Ovary (tissue), 10 donors: ENCODE measurements at places on chromosomes 2 and 18. TPM values are rescaled to one million over a fixed set of nuclear protein-coding genes. Genes with fewer than 3 reads are reported as not detected.

DNA sequence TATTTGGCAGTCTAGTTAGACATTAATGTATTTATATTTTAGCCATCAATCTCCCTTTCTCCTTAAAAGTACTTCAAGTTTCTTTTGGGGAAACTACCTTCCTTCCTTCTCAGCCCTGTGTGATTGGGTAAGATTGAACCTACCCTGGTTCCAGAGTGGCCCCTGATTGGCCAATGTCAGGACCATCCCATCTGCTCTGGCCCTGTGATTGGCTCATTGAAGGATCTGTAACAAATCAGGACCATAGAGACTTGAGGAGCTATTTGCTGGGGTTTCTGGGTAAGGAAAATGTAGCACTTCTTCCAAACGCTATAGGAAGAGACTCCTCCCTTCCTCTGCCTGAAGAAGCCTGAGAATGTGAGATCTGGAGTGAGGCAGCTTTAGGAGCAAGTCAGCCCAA is 59.3 kb downstream of the AQP4 start:
- no peak overlapping the region for H3K4me3 ChIP-seq
- H3K27ac ChIP-seq = no peak overlapping the region
- DNase-seq = no peak
- no peaks in the 10 kb centered on the region for H3K27me3 ChIP-seq

DNA sequence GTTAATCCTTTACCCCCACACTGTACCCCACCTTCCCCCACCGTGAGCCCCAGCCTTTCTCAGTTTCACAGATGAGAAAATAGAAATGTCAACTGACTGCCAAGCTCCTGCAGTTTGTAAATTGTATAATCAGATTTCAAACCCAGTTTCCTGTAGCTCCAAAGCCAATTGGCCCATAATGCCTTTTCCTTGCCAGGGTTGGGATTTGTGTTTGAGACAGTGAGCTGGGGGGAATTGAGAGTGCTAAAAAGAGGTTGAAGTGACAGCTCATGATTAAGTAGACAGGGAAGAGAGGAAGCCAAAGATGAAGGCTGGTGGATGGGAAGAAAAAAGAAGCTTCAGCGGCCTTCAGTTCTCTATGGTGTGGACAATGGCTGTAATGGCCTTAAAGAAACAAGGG is 10.7 kb downstream of the OSBPL6 start:
- H3K4me3 ChIP-seq = no peak overlapping the region
- no peaks in the 10 kb centered on the region for H3K27me3 ChIP-seq
- no peaks in the 10 kb centered on the region for H3K36me3 ChIP-seq
- DNase-seq = no peak
- no peak overlapping the region for H3K27ac ChIP-seq

- H3K4me3 ChIP-seq = no peak overlapping the region
- no peaks in the 10 kb centered on the region for H3K27me3 ChIP-seq
- H3K4me1 ChIP-seq = no peaks in the 10 kb centered on the region
- H3K27ac ChIP-seq = no peak overlapping the region
Observed at GRCh38 chr2:211435331-211435730, 878.9 kb downstream of the CPS1 start.

DNA sequence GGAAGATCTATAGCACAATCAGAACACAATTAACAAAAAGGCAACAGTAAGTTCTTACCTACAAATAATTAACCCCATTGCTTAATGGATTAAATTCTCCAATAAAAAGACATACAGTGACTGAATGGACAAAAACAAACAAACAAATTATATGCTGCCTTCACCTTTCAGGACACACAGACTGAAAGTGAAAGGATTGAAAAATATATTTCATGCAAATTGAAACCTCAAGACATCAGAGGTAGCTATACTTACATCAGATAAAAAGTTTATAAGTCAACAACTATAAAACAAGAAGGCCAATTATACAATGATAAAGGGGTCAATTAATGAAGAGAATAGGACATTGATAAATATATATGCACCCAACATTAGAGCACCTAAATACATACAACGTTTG is 741.2 kb upstream of the FAM98A start:
- H3K4me1 ChIP-seq = no peaks in the 10 kb centered on the region
- DNase-seq = no peak
- H3K4me3 ChIP-seq = no peak overlapping the region
- H3K36me3 ChIP-seq = no peaks in the 10 kb centered on the region

DNA sequence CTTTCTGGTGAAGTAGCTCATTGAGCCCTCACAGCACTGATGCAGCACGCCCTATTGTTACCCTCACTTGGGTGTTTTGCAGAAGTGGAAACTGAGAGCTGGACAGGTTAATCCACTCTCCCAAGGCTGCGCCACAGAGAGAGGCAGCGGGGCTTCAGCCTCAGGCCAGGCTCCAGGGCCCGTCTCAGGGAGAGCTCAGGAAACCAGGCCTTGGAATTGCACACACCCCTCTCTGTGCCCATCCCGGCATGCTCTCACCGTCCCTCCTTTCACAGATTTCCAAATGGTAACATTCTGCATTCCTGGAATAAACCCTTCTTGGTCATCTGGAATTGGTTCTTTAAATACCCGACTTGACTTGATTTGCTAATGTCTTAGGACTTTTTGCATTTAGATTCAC is 51.5 kb downstream of the TWIST2 start:
- no peak for DNase-seq
- H3K27me3 ChIP-seq = no peaks in the 10 kb centered on the region
- H3K36me3 ChIP-seq = no peaks in the 10 kb centered on the region
- H3K27ac ChIP-seq = no peak overlapping the region
- H3K4me3 ChIP-seq = no peak overlapping the region
- peaks cover 30% of the 10 kb centered on the region for H3K4me1 ChIP-seq

DNA sequence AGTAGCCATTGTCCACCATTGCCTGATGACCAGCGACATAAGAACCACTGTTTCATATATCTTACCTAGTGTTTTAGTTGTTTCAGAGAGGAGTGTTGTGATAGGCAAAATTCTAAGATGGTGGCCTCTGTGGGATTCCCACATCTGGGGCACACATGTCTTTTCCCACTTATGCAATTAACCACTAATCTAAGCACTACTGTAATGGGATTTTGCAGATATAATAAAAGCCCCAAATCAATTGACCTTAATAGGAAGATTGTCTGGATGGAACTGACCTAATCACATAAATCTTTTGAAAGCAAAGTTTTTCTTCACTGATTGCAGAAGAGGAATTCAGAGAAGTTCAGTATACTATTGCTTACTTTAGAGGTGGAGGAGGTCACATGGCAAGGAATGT is 469.9 kb downstream of the NUP35 start:
- H3K4me3 ChIP-seq = no peak overlapping the region
- H3K27ac ChIP-seq = no peak overlapping the region
- H3K4me1 ChIP-seq = no peaks in the 10 kb centered on the region
- H3K27me3 ChIP-seq = no peaks in the 10 kb centered on the region
- DNase-seq = no peak
- no peaks in the 10 kb centered on the region for H3K36me3 ChIP-seq

GRCh38 chr2:72605836-72606442 is 219.9 kb downstream of the EXOC6B start:
- peaks cover 2% of the 10 kb centered on the region for H3K4me1 ChIP-seq
- no peak overlapping the region for H3K4me3 ChIP-seq
- H3K27me3 ChIP-seq = no peaks in the 10 kb centered on the region

- no peaks in the 10 kb centered on the region for H3K4me1 ChIP-seq
- H3K27me3 ChIP-seq = no peaks in the 10 kb centered on the region
- H3K27ac ChIP-seq = no peak overlapping the region
- H3K4me3 ChIP-seq = no peak overlapping the region
- DNase-seq = no peak
- no peaks in the 10 kb centered on the region for H3K36me3 ChIP-seq
Observed at GRCh38 chr2:132776287-132776686, 106.3 kb upstream of the LYPD1 start.

DNA sequence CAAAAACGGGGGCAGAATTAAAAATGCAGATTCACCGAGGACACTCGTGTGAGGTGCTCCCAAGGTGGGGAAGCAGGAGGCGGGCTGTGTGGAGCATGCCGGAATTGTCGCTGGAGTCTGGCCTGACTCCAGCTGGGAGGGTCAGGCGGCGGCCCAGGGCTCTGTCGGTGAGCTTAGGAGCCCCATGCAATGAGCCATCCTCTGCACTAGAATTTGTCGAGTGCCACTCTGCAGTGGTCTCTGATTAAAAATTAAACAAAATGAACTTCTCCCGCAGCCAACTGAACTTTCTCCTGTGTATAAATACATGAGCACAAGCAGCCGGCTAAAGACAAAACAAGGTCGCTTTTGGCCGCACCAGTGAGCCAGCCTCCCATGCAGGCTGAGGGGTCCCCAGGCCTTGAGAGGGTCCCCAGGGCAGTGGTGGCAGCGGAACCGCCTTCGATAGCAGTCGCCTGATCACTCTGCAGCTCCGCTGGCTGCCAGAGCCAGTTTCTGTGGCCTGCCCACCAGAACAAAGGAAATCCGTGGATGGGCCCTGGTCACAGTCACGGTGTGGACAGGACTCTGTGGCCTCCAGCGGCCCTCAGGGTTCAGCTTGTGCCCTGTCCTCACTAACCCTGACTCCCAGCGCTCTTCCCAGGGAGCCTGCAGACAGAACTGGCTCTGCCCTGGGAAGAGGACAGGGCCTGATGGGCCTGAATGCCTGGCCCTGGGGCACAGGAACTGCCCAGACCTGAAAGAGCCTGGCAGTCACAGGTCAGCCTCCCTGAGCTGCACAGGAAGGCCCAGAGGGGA is 201.3 kb downstream of the EIPR1 start:
- no peaks in the 10 kb centered on the region for H3K4me1 ChIP-seq
- H3K27ac ChIP-seq = no peak overlapping the region
- H3K4me3 ChIP-seq = no peak overlapping the region
- no peaks in the 10 kb centered on the region for H3K36me3 ChIP-seq
- DNase-seq = no peak
- H3K27me3 ChIP-seq = no peaks in the 10 kb centered on the region

Gene MC5R
- not detected for polyA plus RNA-seq

Gene SEC11C
- 68.4 TPM for polyA plus RNA-seq
